Activated CD8-positive, alpha-beta memory T cell treated with anti-CD3 and anti-CD28 coated beads, Interleukin-2, amount 50 U/mL, for 48 hours (primary cell): ENCODE measurements at places on chromosomes 7 and 10.

GRCh38 chr10:47367646-47368045 lies 16.4 kb downstream of the ZNF488 start:
- no peak for DNase-seq

- no peak for DNase-seq
Measured at GRCh38 chr10:120570418-120570817, 113.4 kb downstream of the PLPP4 start.

- DNase-seq, result no peak
Measured at GRCh38 chr10:76318211-76318610, 886.8 kb downstream of the LRMDA start.

GRCh38 chr7:99109108-99110051 lies 34.5 kb downstream of the SMURF1 start:
- DNase-seq, result no peak

DNA sequence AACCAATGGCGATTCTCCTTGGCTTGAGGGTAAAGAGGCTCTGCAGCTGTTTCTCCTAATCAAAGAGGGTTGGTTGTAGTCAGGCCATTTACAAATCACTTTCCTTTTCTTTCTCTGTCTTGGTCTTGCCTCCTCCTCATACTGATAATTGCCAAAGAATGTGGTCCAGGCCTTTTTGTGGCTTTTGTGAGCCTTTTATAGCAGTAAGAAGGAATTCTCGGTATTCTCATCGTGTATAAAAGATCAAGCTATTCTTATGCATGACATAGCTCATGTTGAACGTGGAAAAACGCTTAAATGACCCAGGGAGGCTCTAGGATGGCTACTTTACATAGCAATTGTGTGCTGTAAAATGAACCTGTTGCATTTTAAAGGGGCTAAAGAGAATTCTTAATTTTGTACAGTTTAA lies 62.6 kb downstream of the RBM20 start:
- DNase-seq, result no peak

- DNase-seq, result no peak
Measured at GRCh38 chr10:78211561-78212051, 177.9 kb downstream of the RPS24 start.

DNA sequence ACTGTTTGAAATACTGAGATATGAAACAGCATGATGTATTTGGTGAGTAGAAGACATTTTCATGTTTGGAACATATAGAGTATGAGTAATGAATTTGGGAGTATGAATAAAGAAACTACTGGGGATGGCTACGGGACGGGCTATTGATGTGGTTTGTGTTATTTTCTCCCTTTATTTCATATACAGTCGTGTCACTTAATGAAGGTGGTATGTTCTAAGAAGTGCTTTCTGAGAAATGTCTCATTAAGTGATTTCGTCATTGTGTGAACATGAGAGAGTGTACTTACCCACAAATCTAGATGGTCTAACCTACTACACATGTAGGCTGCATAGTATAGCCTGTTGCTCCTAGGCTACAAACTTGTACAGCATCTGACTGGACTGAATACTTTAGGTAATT lies 106.3 kb downstream of the CCNY start:
- no peak for DNase-seq

GRCh38 chr7:47195641-47196040 lies 386.3 kb downstream of the TNS3 start:
- DNase-seq, result no peak

DNA sequence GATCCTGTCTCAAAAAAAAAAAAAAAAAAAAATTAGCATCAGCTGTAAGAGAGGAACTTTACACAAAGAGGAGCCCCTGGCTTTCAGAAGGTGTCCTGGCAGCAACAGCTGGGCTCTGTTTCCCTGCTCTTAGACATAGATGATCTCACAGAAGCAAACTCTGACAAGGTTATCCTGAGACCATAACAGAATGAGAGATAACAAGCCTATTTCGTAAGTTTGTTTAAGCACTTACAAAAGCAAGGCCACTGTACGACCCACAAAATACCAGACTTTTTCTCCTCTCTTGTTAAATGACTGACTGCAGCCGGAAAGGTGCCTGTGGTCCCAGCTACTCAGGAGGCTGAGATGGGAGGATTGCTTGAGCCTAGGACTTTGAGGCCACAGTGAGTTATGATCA lies 33.3 kb upstream of the OTUD1 start:
- DNase-seq, result no peak

DNA sequence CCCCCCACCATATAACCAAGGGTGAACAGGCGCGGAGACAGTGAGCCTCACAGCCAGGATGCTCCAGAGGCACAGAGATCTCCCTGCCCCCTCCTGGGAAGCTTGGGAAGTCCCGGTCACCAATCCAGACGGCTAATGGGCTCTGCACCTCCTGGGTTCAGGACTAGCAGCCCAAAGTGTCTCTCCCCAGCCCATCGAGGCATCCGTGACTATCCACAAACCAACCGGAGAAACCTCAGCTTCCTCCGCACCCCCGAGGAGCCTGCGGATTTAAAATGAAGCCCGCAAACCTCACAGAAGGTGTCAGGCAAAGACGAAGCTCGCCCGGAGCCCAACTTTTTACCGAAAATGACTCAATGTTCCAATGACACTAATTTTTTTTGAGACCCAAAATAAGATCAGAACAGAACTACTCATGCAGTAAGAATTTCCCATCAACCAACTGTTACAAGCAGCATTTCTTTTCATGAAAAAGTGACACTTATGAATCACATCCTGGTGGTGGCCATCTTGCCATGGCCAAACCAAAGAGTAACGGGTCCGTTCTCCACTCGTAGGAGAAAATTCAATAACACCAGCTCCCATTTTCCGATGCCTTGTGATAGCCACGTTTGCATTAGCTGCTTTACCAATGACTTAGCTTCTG lies 6.0 kb downstream of the PDGFA start:
- no peak for DNase-seq

GRCh38 chr7:28458732-28459131 lies 46.4 kb downstream of the CREB5 start:
- DNase-seq, result no peak

DNA sequence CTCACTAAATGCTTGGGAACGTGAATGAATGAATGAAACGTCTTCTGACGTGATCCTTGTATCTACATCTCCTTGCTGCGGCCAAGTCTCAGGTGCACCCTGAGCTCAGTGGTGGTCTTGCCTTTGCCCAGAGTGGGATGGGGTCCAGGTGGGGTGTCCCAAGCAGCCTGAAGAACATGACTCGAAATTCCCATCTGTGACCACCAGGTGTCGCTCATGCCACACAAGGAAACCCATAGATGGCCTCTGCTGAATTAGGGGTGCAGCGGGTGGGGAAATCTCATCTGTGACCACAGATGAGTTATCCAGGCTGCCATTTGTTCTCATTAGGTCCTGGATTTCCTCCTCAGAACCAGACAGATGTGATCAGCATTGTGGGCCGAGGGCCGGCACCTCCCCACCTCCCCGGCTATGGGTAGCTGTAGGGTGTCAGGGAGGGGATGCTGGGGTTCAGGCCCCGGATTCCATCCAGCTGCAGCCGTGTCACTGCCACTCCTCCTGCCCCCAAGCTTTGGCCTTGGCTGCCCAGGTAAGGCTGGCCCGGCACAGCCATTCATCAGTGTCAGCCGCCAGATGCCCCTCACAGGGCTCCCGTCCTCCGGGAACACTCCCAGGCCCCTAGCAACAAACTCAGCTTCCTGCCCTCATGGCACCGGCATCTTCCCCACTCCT lies 21.0 kb upstream of the GNA12 start:
- DNase-seq, result peak; percentile 89

DNA sequence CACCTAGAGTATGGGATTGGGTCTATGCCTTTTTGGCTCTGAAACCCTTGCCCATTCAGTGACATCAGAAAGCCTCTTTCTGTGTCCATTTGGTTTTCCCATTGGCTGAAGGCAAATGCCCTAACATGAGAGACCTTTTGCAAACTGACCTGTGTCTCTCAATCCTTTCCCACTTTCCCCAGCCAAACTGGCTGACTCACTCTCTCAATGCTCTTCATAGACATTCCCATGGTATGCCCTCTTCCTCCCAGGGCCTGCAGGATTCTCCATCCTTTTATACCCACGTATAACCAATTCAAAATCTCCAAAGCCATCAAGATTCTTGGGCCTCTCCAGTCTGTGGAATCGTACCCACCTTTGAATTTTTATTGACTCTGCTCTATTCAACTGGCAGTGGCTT lies 563.3 kb downstream of the GATA3 start:
- DNase-seq, result no peak

DNA sequence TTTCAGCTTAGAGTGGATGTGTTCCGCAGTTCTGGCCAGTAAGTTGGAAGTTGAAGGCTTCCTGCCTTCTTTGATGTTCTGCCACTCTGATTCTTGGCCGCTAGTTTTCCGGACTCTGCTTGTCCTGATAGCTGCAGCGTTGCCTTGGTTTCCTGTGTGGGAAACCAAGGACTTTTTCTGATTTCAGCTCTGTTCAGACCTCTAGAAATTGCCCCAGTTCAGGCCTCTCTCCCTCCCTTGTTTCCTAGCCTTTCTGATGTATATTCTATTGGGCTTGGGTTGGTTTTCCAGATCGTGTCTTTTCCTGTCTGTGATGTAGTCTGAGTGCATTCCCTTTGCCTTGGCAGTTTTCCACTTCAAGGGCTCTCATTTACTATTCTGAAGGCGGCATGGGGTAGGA lies 318.7 kb downstream of the BBS9 start:
- no peak for DNase-seq

DNA sequence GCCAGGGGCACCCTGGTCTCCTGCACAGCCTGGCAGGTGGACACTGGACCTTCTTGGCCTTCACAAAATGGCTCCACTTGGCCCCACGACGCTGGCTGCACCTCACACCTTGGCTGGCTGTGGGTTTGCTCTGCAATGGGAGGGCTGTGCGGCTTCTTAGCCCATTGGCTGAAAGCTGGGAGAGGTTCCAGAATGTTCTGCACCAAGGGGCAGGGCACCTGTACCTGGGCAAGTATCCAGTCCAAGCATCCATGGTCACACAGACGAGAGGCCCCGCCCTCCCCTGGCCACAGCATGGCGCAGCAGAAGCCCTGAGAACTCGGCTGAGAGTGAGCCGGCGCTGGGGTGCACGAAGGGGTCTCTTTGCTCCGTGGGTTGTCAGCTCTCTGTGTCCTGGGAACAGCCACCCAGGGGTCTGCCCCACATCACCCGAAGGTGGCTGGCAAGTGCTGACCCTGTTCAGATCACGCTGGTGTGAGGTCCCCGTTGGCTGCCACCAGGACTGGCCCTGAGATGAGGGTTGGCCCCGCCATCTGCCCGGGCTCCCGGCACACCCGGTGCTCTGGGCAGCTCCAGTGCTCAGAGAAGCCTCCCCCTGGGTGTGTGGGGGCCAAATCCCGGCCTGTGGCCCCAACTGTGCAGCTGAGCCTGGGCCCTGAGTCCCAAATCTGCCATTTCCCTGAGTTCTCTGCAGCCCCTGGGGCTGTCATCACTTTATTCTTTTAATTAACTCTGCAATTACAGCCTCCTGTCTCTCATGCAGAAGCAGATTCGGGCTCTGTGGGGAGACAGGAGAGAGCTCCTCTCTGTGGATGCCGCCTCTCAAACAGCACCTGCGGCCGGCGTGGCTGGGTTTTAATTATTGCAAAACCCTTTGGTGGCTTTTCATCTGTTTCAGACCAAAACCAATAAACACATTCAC lies 19.4 kb upstream of the ADGRA1 start:
- no peak for DNase-seq

DNA sequence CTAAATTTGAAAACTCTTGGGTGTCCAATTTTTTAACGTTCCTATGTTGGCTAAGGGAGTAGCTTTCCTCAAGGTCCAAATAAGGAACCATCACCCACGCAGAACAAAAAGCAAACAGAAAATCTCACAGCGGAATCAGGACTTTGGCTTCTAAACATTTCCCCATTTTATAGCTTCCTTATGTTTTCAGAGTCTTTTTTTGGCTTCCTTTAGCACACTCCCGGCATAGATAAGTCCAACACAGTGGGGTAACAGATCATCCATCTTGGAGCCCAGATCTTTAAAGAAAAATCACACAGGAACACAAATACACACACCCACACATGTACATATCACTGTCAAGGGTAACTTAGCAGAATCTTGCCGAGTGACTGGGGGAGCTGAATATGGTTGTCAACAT lies 4.2 kb upstream of the TCF7L2 start:
- DNase-seq, result no peak

- peak; percentile 58 for DNase-seq
Measured at GRCh38 chr10:100829097-100829870, 83.5 kb upstream of the SLF2 start.

DNA sequence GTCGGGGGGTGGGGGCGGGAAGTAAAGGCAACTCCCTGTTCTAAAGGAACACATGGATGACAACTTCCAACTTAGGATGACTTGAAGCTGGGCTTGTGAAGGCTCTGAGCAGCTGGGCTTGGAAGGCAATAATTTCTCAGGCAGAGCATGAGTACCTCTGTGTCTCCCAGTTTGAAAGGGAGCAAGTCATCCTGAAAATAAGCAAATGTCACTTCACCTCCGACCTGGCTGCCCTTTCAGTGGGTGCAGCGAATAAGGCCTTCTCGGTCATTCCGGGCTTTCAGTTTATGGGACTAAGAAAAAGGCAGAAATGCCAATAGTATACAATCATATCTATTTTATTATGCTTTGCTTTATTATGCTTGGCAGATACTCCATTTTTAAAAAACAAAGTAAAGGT lies 15.3 kb upstream of the ADAMTS14 start:
- no peak for DNase-seq

- DNase-seq, result no peak
Measured at GRCh38 chr10:78777466-78777865, 291.3 kb upstream of the ZMIZ1 start.

- no peak for DNase-seq
Measured at GRCh38 chr7:139476891-139477290, 6.6 kb downstream of the KLRG2 start.

GRCh38 chr10:78757344-78757925 lies 311.3 kb upstream of the ZMIZ1 start:
- no peak for DNase-seq

DNA sequence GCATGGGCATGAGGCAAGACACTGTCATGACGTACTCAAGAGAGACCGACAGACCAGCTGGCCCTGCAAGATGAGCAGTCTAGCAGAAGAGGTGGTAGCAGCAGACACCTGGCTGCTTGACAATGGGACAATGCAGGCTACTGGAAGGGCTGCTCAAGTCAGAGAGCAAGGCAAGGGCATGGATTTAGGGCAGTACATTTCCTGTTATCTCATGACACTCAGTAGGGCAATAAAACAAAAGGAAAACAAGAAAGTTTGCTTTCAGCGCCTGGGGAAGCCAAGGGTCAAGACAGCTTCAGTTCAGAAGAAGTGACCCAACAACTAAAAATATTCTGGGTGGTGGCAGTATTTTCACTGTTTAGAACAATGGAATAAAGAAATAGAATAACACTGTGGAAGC lies 331.8 kb upstream of the PHYHIPL start:
- no peak for DNase-seq

- no peak for DNase-seq
Measured at GRCh38 chr10:72011976-72012512, 47.8 kb downstream of the CHST3 start.

- DNase-seq, result no peak
Measured at GRCh38 chr7:152180587-152180986, 155.1 kb downstream of the GALNT11 start.

- DNase-seq, result no peak
Measured at GRCh38 chr7:47677093-47677492, 95.2 kb upstream of the TNS3 start.

DNA sequence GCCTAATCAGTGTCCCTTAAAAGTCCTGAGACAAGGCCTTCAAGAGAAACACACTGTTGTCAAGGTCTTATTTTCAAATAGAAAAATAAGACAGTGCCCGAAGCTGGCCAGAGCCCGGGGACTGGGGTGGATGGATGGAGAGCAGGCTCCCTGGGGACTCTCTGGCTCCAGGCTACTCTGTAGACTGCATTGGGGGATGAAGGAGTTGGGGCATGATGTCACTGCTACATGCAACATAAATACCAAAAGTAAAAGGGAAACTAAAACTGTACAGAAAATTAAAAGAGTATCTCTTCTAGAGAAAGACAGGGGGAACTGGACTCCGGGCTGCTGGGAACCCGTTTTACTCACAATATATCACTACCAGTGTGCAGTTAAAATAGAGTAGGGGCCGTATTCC lies 629.8 kb downstream of the KCNMA1 start:
- DNase-seq, result no peak
